ENCODE measurements at places on chromosomes 3 and 15.

DNA sequence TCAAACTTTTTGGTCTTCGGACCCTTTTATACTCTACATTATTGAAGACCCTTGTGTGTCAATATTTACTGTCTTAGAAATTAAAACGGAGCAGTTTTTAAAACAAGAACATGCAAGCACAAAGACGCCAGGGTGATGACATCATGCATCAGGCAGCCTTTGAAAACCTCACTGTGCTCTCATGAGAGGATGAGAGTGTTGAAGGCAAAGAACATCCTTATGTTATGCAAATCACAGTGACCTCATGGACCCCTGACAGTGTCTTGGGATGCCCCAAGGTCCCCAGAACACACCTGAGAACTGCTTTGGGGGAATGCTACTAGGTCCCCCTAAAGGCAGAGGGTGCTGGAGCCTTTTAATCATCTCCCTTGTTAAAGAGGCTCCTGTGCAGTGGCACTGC, 51.6 kb downstream of the CHDH start:
- no peak for DNase-seq

DNA sequence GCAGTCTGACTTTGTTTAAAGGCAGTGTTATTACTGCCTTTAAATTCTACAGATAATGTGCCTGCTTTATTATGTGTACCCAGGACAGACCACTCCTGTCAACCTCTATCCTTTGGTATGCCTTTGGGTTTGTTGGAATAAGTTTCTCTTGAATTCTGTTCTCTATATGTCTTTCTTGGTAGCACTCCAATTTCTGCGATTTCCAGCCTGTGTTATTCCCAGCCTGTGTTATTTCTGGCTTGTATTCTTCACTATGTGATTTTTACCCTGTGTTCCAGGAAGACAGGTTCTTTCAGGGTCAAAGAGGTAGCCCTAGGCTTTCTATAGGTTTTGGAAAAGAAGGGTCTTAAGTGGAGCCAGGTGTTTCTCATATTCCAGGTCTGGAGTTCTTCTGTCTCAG, 407.4 kb upstream of the AZI2 start:
- no peak for DNase-seq

- DNase-seq = no peak
Measured at GRCh38 chr15:39079296-39079847, 501.5 kb upstream of the THBS1 start.

DNA sequence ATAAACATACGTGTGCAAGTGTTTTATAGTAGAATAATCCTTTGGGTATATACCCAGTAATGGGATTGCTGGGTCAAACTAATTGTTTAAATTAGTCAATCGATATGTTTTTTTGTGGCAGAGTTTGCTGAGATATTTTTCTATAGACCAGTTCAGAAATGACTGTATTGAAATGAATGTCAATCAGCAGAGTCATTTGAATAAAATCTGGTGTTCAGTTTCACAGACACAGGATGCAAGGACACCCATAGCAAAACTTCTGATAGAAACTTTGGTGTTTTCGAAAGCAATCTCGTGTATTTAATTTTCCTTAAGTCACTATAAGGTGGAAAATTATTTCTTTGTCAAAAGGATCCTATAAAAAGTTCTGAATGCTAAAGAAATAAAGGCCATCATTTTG, 434.4 kb downstream of the RAP2B start:
- DNase-seq = no peak

- DNase-seq = no peak
Measured at GRCh38 chr3:72234391-72234790, 449.4 kb upstream of the PROK2 start.

DNA sequence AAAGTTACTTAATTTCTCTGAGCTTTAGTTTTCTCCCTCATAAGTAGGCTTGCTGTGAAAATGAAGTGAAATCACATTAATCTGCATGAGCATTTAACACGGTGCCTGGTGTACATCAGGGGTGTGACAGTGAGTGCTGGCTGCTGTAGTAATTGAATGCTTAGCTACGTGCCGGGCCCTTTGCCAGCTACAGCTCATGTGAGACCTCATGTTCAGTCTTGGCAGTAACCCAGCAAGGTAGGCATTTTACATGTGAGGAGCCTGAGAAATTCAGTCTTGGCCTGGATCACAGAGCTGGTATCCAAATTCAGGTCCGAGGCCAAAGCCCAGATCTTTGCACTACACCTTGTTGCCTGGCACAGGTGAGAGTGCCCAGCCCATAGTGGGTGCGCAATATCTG, 9.1 kb downstream of the GHRL start:
- no peak for DNase-seq

DNA sequence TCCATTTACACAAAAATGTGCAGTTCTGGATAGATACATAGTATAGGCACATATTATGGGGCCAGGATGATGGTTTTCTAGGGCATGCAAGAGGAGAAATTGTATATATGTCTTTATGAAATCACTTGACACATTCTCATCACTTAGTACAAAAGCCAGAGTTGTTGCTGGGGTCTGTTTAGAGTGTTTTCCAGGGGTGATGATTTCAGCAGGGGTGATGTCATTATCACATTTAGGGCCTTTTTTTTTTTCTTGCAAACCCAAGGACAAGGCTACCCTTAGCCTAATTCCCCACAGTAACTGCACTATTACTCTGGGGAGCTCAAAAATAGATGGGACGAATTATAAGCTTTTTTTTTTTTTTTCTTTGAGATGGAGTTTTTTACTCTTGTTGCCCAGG, 3.6 kb downstream of the ZNF589 start:
- no peak for DNase-seq

- no peak for DNase-seq
Measured at GRCh38 chr3:26558257-26558656, 64.3 kb upstream of the LRRC3B start.

DNA sequence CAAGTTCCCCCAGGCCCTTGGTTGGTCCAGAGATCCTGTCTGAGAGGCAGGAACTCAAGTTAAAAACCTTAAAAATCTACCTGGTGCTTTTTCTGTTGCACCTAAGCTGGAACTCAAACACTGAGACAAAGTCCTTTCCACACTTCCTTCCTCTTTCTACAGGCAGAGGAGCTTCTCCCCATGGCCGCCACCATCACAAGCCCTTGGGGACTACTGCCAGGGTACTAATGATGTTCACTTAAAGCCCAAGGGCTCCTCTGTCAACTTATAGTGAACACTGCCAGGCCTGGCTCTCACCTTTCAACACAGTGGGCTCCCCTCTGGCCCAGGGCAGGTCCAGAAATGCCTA, 26.0 kb downstream of the TM4SF18 start:
- no peak for DNase-seq

- no peak for DNase-seq
Measured at GRCh38 chr15:59178151-59178695, 28.4 kb upstream of the LDHAL6B start.

GRCh38 chr3:31048143-31048542, 153.7 kb upstream of the GADL1 start:
- DNase-seq = no peak

GRCh38 chr3:21836227-21836626, 85.2 kb upstream of the ZNF385D start:
- no peak for DNase-seq

- DNase-seq = peak; percentile 9
Measured at GRCh38 chr3:172673210-172673679, 37.6 kb downstream of the NCEH1 start.

DNA sequence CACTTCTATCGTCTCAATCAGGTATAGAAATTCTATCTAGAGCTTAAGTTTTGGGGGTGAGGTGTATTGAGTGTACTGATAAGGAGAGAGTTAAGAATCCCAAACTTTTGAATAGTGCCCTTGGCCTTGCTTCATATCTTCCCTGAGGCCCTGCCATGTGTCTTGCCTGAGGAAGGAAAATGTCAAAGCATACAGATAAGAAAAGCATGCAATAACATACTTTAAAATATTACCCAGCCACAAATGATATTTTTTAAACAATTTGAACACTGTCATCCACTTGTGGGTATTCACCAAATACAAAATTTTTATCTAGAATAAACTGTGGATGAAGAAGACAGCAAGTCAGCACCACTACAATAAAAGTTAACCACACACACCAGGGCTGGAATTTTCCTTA, 631.0 kb upstream of the ALCAM start:
- DNase-seq = no peak

DNA sequence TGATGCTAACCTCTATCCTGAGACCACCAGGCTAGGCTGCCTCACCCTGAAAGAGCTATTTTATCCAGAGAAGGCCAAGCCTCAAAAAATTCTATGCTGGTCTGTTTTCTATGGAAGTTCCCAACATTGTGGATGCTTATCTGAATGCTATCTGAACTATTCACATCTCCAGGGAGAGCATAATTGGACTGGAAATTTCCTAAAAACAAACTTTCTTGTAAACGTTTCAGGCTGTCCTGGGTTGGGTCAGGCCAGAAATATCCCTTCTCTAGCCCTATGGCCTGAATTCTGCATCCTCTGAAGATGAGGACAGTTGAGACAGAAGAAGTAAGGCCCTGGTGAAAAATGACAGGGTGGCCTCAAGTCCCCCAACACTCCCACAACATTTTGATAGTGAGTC, 706.4 kb upstream of the NR2F2 start:
- no peak for DNase-seq

DNA sequence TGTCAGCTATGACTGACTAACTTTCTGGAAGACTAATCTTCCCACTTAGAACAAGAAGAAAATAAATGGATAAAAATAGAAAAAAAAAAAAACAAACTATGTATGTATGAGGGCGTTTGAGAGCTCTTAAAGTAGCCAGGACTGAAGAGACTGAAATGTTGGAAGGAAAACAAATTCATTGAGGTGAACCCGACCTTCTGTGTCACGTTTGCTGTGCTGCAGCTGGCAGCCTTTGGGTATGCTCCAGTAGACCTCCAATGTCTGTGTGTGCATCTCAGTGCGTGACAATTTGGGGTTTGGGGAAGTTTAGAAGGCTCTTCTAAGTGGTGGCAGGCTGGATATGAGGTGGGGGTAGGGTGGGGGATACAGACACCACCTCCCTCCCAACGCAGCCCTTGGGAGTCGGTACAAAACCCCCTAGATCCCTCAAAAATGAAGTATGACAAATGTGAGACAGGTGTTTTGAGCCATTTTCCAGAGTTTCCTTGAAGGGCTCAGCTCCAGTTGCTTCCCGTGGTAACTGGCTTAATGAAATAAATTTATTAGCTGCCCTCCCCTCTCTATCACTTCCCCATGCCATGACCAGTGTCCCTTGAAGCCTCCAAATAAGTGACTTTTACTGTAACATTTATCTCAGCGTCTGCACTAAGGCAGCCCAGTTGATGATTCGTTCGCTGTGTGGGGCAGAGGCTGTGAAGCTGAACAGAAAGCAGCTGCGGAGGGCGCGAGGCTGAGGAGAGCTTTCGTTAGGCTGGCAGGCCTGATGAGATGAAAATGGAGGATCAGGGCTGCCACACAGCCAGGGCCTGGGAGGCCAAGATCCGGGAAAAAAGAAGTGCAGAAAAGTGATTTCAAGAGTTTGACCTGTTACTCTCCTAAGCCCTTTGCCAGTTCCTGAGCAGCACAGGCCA, 34.9 kb upstream of the GABRB3 start:
- DNase-seq = no peak

DNA sequence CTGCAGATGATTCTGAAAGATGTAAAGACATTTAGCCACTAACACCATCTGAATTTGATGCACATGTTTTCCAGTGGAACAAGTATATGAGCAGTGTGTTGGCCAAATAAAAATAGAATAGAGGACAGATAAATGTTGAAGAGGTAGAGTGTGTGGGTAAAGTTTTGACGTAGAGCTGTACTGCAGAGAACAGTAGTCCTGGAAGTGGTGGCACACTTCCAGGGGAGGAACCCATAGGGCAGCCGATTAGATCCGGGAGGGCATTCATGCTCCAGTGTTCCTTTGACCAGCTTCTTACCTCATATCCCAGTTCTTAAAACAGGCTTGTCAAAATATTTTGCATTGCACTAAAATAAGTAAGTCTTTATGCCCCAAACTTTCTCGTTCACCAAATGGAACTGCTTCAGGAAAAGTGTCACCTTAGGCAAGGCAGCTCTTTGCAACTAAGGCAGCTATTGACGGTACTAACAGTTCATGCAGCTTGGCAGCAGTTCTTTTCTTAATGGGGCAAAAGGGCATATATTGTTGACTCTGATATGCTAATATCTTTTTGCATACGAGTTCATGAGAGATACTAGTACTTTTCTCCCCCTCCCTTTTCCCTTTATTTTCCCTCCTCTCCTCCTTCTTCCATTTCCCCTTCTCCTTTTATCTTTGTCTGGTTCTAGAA, 429.3 kb upstream of the AZI2 start:
- DNase-seq = no peak

DNA sequence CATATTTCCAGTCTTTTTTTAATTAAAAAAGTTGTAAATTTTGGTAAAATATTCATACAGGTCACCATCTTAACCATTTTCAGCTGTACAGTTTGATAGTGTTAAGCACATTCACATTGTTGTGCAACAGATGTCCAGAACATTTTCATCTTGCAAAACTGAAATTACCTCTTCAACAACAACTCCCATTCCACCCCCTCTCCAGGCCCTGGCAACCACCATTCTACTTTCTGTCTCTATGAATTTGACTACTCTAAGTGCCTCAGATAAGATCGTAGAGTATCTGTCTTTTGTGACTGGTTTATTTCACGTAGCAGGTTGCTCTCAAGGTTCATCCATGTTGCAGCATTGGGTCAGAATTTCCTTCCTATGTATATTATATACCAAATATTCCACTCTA, 76.0 kb downstream of the SLCO3A1 start:
- no peak for DNase-seq

- DNase-seq = no peak
Measured at GRCh38 chr3:121584418-121584817, 8.8 kb upstream of the FBXO40 start.

DNA sequence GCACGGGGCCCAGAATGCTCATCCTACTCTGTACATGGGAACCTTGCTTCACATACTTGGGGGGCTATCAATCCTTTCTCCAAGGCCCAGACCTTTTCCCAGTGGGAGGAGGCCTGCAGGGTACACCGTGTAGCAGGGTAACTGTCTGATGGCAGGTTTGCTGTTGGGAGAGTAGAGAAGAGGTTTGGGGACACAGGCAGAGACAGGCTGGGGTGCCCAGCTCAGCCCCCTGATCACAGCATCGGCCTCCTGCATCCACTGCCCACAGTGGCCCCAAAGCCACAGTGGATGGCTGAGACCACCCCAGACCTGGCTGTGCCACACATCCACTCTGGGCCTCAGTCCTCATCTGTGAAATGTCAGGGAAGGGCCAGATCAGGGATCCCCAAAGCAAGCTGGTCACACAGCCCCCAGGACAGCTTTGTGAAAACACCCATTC, 5.6 kb downstream of the CHRNA3 start:
- no peak for DNase-seq

DNA sequence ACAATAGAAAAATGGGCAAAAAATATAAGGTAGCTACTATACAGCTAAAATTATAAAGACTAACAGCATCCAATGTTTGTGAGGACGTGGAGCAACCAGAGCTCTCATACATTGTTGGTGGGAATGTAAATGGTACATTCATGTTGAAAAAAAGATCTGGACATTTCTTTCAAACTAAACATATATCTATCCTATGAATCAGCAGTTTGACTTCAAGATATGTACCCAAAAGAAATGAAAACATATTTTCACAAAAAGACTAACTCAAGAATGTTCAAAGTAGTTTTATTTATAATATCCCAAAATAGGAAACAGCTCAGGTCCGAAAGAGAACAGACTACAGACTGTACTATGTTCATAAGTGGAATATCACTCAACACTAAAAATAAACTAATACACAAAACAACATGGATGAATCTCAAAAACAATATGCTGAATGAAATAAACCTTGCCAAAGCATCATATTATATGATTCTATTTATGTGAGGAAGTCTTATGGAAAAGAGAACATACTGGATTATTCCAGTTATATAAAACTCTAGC, 8.8 kb upstream of the TTBK2 start:
- DNase-seq = no peak
